ENCODE measurements at places on chromosomes 3 and 15.

GRCh38 chr3:102478160-102478559 lies 43.3 kb downstream of the ZPLD1 start:
- no peak for DNase-seq

DNA sequence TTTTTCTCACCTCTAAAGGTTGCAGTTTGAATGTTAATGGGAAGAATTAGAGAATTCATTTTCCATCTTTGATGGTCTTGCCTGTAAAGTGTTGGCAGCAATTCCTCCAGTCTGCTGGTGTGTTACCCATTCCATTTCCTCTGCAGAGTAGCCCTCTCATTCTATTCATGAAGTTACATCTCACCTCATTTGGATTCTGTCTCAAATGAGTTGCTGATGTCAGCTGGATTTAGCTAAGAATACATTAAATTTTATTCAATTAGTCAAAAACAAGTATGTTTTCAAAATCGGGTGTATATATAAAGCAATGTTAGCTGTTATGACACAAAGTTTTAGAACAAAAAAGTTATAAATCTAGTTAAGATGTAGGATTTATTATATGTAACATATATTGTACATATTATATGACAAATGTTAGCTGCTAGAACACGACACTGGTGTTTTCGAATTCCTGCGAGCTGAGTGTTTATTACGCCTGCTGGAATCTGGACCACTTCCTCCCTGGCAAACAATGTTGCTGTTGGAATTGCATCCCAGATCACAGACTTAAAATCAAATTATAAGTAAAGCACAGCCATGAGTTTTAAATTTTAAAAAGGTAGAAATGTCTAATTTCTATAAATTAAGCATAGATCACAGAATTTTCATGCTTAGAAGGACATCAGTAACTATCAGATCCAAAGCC lies 516.2 kb downstream of the OCA2 start:
- no peak for DNase-seq

DNA sequence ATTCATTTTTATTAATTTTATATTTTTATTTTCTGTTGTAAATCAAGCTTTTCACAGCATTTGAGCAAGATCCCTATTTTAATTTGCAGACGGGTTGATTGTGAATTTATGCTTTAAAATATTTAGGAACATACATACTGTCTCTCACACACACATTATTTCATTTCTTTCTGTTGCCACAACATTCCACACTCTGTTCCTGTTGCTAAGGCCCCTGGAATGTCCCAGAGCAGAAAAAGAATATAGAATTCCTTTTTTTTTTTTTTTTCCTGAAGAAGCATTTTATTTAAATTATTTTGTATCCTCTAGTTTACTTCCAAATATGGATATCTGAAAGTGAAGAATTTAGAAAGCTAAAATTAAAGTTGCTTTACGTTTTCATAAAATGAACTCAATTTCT lies 36.8 kb upstream of the SCAANT1 start:
- peak; percentile 30 for DNase-seq

GRCh38 chr3:187165144-187165543 lies 25.8 kb upstream of the RPL39L start:
- DNase-seq: peak; percentile 62

GRCh38 chr3:120203016-120203415 lies 82.0 kb downstream of the GPR156 start:
- DNase-seq: peak; percentile 91

DNA sequence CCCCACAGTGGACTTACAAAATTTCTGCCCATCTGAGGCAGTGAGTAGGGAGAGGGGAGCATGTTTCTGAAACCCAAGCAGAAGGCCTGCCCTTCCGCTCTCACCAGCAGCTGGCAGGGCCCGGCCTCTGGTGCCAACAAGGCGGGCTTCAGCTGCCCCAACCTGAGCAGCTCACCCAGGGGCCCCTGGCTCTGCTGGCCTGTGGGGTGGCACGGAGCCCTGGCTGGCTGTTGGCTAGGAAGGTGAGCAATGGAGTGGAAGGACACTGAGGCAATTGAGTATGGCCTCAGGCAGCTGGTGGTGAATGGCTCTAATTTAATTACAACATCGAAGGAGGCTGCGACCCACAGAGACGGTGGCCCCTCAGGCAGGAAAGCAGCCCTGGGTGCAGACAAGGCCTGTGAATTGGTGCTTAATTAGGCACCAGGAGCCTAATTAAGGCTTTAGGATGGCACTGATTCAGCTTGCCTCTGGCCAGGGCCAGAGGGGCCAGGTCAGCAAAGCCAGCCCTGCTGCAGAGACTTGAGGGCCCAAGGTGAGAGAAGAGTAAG lies 60.9 kb downstream of the ST8SIA2 start:
- DNase-seq: no peak

- DNase-seq: peak; percentile 89
Observed at GRCh38 chr3:15796771-15797641, 773 bp downstream of the ANKRD28 start.

DNA sequence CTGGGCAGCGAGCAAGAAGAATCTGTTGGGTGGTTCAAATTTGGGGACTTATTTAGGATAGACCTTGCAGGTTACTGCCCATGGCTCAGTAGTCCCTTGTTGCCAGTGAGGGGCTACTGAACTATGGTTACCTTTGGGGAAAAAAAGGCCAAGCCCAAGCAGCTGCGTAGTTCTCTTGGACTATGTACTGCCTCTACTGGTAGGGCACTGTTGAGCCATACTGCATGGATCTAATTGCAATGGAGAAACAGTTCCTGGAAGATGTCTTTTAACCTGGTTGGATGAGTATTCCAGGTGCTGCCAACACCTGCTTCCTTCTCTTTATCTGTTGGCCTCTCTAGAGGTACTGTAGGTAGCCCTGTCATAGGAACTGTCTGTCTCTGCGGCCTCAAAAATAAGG lies 671.9 kb upstream of the CBLB start:
- DNase-seq: no peak

GRCh38 chr3:138332472-138333073 lies 2.9 kb upstream of the NME9 start:
- peak; percentile 63 for DNase-seq

GRCh38 chr3:156803952-156804741 lies 22.0 kb upstream of the LEKR1 start:
- DNase-seq: no peak

GRCh38 chr15:93662162-93662885 lies 569.0 kb upstream of the MCTP2 start:
- no peak for DNase-seq

DNA sequence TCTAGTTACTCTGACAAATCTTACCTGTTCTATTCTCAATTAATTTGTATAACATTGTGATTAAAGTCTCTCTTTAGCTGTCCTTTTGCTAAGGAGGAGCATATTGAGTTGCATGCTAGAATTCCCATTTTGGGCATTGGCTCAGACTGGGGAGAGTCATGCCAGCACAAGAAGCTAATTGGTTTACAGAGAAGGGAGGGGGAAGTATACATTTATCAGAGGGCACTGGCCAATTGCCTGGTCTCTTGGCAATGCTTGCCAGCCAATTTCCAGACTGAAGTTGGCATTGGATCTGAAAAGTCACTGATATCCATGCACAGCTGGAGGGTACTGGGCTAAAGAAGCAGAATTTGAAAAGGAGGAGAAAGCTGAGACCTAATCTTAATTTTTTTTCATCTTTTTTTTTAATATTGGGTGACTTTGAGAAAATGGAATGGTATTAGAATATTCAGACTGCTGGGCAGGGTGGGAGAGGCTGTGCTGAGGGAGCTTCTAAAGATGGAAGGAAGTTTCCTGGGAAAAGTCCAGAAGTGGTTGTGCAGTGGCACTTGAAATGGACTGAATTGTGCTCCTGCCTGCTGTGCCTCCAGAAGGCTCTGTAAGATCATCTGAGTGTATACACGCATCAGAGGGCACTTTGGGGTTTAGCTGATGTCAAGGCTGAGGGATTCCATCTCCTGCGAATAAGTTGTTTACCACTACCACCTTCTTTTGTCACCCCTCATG lies 365.2 kb upstream of the DPH6 start:
- DNase-seq: no peak

DNA sequence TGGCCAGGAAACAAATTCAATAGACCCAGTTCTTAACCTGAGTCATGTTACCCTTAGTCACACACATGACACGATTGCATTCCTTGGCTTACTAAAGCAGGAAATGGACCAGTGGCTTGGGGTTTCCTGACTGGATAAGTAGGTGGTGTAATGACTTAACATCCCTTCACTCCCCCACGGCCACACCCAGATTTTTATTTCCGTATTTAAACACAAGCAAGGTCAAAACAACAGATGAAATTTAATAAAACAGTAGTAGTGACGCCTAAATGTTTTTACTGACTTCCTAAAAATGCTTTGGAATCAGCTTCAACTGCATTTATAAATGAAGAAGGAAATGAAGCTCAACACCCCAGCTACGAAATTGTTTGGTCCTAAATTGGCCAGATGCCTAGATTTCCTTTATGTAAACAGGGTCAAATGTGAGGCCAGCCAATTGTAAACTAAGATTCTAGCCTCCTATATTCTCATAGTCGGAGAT lies 324.3 kb downstream of the CHST2 start:
- DNase-seq: peak; percentile 100

- peak; percentile 50 for DNase-seq
Observed at GRCh38 chr3:16513141-16514020, at the start of gene RFTN1. Gene RFTN1, minus strand, starts transcription at chr3:16513699. Its CDS starts 19,830 bp downstream, at chr3:16493869.

GRCh38 chr3:121155028-121155427 lies 247.0 kb downstream of the STXBP5L start:
- no peak for DNase-seq

- no peak for DNase-seq
Observed at GRCh38 chr15:76945494-76946093, 14.0 kb downstream of the RCN2 start.

- DNase-seq: peak; percentile 33
Observed at GRCh38 chr3:110925798-110926197, 145.8 kb upstream of the NECTIN3 start.

GRCh38 chr3:43191116-43191515 lies 85.2 kb upstream of the POMGNT2 start:
- no peak for DNase-seq

DNA sequence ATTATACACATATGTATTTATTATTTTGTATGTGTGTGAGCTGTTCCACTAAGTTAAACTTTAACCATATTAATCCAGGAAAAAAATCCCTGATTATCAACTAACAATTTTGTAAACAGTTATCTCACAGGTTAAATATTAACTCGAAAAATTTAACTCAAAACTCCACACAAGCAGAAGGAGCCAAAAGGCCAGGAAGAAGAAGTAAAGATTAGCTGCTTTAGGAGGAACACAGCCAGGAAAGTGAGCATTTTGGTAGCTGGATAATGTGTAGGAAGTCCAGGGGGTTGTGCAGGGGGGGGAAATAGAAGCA lies 425.0 kb downstream of the TIGIT start:
- DNase-seq: no peak

- peak; percentile 16 for DNase-seq
Observed at GRCh38 chr3:4306860-4307259, 3.7 kb downstream of the SETMAR start.

GRCh38 chr3:120646771-120647432 lies 35.1 kb downstream of the HGD start:
- no peak for DNase-seq

DNA sequence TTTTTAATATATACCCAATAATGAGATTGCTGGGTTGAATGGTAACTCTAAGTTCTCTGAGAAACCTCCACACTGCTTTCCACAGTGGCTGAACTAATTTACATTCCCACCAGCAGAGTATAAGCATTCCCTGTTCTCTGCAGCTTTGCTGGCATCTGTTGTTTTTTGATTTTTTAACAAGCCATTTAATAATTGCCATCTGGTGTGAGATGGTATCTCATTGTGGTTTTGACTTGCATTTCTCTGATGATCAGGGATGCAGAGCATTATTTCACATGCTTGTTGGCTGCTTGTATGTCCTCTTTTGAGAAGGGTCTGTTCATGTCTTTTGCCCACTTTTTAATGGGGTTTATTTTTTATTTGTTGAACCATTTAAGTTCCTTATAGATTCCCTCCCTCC lies 75.0 kb upstream of the EPHB3 start:
- DNase-seq: no peak

DNA sequence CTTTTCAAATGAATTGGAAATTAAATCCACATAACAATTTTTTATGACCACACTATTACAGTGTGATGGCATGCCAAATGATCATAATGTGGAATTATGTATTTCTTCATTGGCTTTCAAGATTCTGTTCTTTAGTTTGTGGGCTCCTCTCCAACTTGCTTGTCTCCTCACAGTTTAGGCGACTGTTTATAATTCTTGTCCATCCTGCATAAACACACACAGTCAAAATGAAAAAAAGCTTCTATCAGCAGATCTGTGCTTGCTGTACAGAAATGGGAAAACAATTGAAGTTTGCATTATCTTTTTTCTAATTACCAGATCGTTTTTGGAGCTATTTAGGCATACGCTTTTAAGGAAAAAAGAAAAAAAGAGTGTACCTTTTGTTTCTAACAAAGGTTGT lies 37.0 kb downstream of the OPA1 start:
- no peak for DNase-seq

- peak; percentile 80 for DNase-seq
Observed at GRCh38 chr3:185942907-185943759, 5.3 kb upstream of the TRA2B start.

- no peak for DNase-seq
Observed at GRCh38 chr3:170656284-170656683, 70.4 kb upstream of the SLC7A14 start.

DNA sequence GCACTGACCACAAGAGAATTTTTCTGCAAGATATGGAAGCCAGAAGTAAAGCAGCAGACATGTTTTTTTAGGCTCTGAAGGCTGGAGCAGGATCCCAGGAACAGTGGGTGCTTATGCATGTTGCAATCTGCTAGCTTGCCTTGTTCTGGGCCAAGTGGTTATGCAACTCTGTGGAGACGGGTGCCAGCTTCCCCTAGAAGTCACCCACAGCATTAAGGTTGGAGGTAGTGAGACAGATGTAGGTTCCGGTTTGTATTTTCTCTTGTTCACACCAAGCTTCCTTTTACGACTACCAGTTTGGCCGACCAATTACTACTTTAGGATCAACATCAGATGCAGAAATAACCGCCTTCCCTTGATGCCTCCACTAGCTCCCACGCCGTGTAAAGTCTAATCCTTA lies 11.1 kb downstream of the DPH3 start:
- DNase-seq: peak; percentile 49

DNA sequence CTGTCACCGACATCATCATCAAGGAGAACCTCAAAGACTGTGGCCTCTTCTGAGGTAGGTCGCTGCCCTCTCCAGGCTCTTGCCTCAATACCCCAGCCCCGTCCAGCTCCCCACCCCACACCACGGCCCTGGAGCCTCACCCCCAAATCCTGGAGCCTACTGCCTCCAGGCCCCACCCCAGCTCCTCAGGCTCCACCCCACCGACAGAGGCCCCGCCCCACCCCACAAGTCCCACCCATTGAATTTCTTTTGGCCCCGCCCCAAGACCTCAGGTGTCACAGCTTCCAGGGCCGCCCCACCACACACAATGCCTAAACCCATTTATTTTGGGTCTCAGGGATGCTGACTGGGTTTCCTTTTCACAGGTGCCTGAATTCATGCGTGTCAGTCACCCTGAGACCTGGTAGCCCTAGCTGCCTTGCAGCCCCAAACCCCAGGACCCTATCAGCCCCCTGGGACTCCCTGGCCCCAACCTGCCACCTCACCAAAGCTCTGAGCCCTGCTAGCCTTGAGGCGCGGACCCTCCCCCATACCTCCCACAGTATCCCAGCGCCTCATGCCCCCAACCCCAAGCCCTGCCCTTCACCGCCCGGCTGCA lies 3.6 kb downstream of the GNAT1 start:
- no peak for DNase-seq

- DNase-seq: no peak
Observed at GRCh38 chr15:76368122-76368621, 31.6 kb downstream of the ISL2 start.
